ENCODE measurements at places on chromosomes 2 and 18. TPM values are rescaled to one million over a fixed set of nuclear protein-coding genes. Genes with fewer than 3 reads are reported as not detected.

The BMP10 gene
- total RNA-seq: not detected

- peak; percentile 26 for DNase-seq
Observed at GRCh38 chr2:71605173-71605641, 151.8 kb downstream of the DYSF start.

DNA sequence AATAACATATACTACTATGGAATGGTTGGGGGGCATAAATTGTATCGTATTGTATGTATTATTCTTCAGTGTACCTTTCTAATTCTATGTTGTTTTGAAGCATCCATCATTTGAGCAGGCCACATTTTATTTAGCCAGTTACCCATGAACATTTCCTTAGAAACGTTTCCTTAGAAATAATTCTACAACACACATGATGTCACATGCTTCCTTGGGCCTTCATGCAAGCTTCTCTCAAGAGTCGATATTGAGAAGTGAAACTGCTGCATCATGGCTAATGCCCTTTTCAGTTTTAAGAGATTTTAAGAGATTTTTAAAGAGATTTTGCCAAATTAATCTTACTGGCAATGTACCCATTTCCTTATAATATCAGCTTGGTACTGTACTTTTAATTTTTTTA lies 63.9 kb downstream of the ALPK2 start:
- no peak for DNase-seq

The COBLL1 gene
- 205 TPM for total RNA-seq

- no peak for DNase-seq
Observed at GRCh38 chr2:190311893-190312634, 7.6 kb downstream of the HIBCH start.

The LAMA1 gene
- 14.1 TPM for total RNA-seq
